AG04450 (cell line): ENCODE measurements at places on chromosomes 5 and 9.

GRCh38 chr5:17888155-17888554 is 253.9 kb downstream of the TAF11L14 start:
- no peak for DNase-seq

DNA sequence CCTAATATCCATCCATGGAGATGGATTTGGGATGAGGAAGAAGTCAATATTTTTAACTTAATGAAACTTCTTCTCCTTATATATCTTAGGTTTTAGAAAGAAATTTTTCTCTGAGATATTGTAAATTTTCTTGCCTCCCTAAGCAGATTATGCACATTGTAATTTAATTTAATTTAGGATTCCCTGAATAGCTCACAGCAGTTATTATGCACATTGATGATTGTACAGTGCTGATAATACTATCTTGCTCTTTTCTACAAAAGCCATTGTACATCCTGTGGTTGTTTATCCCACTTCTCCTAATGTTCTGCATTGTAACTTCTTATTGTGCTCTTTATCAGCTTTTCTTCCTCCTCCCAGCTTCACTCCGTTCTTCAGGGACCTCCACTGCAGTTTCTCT is 410.4 kb upstream of the WWC1 start:
- no peak for DNase-seq

- no peak for DNase-seq
Measured at GRCh38 chr9:15475923-15476536, 34.7 kb downstream of the PSIP1 start.

- DNase-seq, result no peak
Measured at GRCh38 chr5:170681013-170681433, 102.5 kb upstream of the GABRP start.

DNA sequence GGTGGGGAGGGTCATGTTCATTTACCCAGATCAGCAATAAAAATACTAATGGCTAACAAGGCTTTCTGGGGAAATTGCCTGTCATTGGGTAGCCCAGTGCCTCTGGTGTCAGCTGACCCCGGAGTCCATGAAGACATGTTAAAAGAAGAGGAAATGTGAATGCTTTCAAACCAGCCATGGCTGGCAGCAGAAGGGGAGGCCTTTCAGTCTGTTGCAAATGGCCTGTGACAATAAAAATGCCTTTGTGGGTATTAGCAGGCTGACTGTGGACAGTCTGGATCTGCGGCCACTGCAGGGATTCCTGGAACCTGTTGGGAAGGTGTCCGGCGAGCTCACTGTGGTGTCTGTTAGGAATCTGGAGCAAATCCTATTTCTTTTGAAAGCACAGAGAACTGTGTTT is 7.5 kb downstream of the ABL1 start:
- no peak for DNase-seq
